Common myeloid progenitor, CD34-positive (primary cell): ENCODE measurements at places on chromosomes 12 and 14.

GRCh38 chr14:55387121-55387520 lies 24.5 kb downstream of the ATG14 start:
- DNase-seq: no peak

GRCh38 chr14:74347097-74347794 lies 1.0 kb upstream of the VRTN start:
- no peak for DNase-seq

DNA sequence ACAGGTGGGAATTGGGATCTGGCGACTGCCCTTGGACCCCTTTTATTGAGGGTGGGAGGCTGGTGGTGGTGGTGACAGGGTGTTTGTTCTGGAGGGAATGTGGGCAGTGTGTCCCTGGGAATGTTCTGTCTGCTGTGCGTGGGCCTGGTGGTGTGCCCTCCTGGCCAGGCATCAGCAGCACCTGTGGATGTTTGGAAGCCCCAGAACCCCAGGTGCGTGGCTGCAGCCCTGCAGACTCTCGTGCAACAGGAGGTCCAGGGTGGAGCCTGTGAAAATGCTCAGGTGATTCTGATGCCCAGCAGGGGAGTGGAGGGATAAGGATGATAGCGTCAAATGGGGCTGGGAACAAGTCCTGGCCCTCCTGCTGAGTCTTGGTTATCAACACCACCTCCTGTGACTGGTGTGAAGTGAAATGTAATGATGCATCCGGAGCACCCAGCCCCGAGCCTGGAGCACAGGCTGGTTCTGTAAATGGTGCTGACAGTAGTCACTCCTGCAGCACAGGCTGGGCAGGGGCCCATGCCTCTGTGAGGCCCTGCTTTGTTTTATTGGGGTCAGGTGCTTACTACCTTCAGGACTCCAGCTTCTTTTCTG lies 176.6 kb downstream of the TSPAN9 start:
- no peak for DNase-seq

DNA sequence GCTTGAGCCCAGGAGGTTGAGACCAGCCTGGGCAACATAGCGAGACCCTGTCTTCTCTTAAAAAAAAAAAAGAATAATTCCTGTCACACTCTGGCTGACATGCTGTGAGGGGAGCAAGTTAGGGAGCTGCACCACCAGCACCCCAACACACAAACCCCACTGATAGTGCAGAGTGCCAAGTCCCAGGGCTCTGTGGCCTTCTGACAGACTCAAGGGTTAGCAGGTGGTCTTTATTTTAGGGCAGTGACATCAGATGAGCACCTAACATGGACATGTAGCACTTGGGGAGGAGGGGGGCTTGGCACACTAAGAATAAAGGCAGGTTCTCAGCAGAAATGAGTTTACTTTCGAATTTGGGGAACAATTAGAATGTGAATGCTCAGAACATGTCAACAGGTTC lies 6.8 kb downstream of the USP5 start:
- no peak for DNase-seq

- peak; percentile 48 for DNase-seq
Observed at GRCh38 chr12:110670161-110670701, 18.7 kb downstream of the HVCN1 start.

DNA sequence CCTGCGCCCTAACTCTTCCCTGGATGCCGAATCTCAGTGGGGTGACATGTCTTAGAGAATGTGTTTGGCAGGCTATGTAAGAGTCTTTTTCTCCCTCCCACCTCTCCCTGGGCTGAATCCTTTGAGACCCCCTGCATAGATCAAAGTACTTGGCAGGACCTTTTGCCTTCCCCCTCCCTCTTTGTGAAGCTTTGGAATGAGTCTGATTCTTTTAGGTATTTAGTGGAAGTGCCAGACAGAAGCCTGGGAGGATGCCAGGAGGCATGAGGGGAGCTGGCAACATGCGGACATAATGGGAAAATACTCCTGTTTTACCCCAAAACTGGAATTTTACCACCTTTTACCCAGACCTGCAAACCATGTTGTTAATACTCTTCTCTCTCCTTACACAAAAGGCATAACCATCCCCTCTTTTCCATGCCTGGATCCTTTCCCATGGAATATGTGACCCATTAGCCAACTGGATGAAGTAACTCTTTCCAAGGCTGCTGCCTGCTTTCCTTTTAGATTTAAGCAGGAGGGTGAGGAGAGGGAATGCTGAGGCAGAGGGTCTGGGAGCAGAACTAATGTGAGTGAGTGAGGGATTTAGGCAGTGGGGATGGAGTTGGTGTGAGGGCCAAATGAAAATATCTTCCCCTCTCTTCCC lies 41.7 kb downstream of the TTLL5 start:
- DNase-seq: no peak

DNA sequence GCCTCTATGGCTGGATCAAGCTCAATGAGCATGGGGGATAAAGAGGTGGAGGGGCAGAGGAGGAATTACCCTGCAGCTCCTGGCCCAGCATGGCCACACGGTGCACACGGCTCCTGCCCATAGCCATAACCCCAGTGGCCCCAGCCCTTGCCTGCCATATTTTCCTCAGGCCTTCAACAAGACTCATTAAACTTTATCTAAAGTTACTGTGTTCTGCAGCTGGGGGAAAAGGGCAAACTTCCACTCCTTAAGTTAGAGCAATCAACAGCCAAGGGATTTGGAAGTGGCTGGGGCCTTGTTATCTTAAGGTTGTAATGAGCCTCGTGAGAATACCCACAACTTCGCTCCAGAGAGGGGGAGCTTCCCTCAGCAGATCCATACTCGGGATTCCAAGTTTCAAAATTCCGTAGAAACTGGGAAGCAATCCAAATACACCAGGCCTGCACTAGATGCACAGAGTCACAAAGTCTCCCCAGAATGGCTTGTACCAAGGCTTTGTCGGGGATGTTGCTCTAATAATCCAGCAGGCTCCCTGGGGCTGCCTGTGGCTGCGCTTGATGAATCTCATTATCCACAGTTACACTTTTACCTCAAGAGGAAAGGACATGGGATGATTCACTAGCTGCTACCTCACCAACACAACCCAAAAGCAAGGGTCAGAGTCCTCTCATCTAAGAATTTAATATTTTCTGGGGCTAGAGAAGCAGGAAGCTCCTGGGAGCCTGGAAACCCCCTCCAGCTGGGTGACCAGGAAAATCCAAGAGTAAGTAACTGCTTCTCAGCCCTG lies 13.0 kb upstream of the OR6J1 start:
- no peak for DNase-seq

DNA sequence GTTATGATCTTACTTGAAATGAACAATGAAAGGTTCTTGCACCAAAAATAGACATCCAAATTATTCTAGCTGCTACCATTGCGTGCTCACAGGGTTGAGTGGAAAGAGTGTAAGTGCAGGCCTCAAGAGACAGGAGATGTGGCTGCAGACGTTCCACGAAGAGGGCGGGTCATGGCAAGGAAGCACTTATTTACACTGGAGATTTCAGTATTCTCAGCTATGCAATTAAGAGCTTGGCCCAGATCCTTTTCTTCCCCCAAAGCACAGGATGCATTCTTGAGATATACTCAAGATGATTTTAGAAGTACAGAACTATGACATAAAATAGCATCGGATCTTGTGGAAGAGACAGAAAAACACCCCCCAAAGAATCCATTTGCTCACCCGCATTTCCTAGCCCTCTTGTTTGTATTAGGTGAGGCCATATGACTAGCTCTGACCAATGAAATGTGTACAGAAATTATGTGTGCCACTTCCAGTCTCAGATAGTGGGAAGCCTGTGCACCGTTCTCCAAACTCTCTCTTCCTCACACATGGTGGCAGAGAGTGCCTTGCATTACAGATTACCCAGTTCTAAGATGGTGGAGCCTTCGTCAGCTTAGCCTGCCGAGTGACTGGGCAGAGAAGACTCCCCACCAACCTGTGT lies 261.4 kb downstream of the TTC8 start:
- no peak for DNase-seq
